ENCODE measurements at places on chromosomes 5 and 9. TPM values are rescaled to one million over a fixed set of nuclear protein-coding genes. Genes with fewer than 3 reads are reported as not detected.

DNA sequence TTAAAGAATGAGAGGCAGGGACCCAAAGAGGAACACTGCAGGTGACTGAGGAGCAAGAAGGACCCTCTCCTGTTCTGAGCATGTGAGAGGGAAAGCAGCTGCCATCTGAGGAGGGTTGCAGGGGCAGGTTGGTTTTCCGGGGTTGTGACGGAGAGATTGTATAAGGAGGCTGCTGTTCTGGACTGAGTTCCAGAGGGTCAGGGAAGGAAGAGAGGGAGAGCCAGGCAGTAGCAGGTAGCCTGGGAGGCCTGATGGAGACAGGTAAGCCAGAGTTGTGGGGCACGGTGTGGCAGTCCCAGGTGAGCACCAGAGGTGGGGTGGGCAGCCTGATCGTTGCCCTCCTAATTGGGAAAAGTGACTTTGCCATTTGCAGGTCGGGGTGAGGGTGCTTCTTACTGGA is 9.8 kb downstream of the CCT5 start:
- H3K36me3 ChIP-seq, result peaks cover 64% of the 10 kb centered on the region
- peaks cover 23% of the 10 kb centered on the region for H3K4me1 ChIP-seq
- no peak overlapping the region for H3K27ac ChIP-seq
- H3K27me3 ChIP-seq, result no peaks in the 10 kb centered on the region

DNA sequence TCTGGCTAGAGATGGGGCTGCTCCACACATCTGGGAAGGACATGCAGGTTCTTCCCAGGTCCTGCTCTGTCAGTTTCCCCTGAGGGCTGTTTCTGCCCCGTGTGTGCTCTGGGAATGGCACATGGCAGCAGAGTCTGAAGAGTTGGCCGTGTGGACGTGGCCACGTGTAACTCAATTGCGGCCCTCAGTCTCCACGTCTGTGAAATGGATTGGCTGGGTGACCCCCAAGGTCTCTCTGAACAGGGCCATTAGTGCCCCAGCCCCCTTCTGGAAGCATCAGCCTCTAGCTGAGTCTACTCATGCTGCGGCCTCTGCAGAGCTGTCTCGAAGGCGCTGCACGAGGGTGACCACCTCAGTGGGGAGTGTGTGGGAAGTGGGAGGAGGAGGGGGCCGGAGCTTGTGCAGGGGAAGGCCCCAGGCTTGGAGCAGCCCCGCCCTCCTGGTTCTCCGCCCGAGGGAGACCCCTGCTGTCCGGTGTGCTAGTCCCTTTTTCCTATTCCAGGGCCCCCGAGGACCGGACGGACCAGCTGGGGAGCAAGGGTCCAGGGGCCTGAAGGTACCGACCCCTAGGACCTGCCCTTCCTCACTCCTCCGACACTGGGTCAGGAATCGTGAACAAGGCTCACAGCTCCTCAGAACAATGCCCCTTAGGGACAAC is 58.9 kb upstream of the ORM1 start:
- no peaks in the 10 kb centered on the region for H3K36me3 ChIP-seq
- DNase-seq, result no peak
- H3K4me3 ChIP-seq, result no peak overlapping the region
- H3K4me1 ChIP-seq, result no peaks in the 10 kb centered on the region

GRCh38 chr9:34405719-34406118 is 29.0 kb upstream of the MYORG start:
- DNase-seq, result no peak
- H3K27me3 ChIP-seq, result no peaks in the 10 kb centered on the region
- no peaks in the 10 kb centered on the region for H3K36me3 ChIP-seq
- H3K4me1 ChIP-seq, result no peaks in the 10 kb centered on the region

- DNase-seq, result no peak
- H3K27me3 ChIP-seq, result peaks cover 52% of the 10 kb centered on the region
- H3K4me1 ChIP-seq, result peaks cover 7% of the 10 kb centered on the region
- H3K4me3 ChIP-seq, result no peak overlapping the region
- no peak overlapping the region for H3K27ac ChIP-seq
Observed at GRCh38 chr9:91954841-91955471, 4.9 kb upstream of the ROR2 start.

DNA sequence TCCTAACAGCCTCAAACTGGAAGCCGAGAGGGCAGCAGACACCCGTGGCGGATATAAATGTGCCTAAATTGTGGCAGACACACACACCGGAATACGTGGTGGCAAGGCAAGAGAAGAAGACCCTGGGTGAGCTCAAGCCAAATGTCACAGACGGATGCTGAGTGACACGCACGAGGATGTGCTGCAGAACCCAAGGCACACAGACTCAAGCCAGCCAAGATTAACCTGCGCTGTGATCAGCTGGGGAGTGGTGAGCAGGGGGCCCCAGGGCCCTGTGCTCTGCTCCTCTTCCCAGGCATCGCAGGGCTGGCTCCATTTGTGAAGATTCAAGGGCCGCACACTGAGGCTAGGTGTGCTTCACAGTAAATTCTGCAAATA is 16.4 kb downstream of the SEMA4D start:
- peaks cover 88% of the 10 kb centered on the region for H3K4me1 ChIP-seq
- no peak for DNase-seq
- peak overlapping the region; percentile 79 for H3K27ac ChIP-seq
- H3K27me3 ChIP-seq, result no peaks in the 10 kb centered on the region
- peaks cover 23% of the 10 kb centered on the region for H3K36me3 ChIP-seq

GRCh38 chr9:84754881-84755280 is 85.4 kb downstream of the NTRK2 start:
- no peak for DNase-seq
- no peak overlapping the region for H3K4me3 ChIP-seq
- no peak overlapping the region for H3K27ac ChIP-seq
- H3K4me1 ChIP-seq, result peaks cover 10% of the 10 kb centered on the region

- no peak overlapping the region for H3K27ac ChIP-seq
- no peaks in the 10 kb centered on the region for H3K36me3 ChIP-seq
- no peaks in the 10 kb centered on the region for H3K27me3 ChIP-seq
- no peaks in the 10 kb centered on the region for H3K4me1 ChIP-seq
- DNase-seq, result no peak
- no peak overlapping the region for H3K4me3 ChIP-seq
Observed at GRCh38 chr5:45643056-45643455, 53.1 kb downstream of the HCN1 start.

DNA sequence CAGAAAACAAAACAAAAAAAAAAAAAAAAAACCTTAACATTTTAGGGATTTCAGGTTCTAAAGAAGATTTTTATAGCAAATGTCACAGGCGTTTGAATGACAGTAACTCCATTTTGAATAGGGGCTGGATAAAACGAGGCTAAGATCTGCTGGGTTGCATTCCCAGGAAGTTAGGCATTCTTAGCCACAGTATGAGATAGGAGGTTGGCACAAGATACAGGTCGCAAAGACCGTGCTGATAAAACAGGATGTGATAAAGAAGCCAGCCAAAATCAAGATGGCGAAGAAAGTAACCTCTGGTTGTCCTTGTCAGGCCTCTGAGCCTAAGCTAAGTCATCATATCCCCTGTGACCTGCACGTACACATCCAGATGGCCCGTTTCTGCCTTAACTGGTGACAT is 425.6 kb upstream of the PTPRD start:
- no peak overlapping the region for H3K27ac ChIP-seq
- H3K36me3 ChIP-seq, result peaks cover 27% of the 10 kb centered on the region
- no peak overlapping the region for H3K4me3 ChIP-seq
- H3K27me3 ChIP-seq, result no peaks in the 10 kb centered on the region
- H3K4me1 ChIP-seq, result no peaks in the 10 kb centered on the region
- no peak for DNase-seq

DNA sequence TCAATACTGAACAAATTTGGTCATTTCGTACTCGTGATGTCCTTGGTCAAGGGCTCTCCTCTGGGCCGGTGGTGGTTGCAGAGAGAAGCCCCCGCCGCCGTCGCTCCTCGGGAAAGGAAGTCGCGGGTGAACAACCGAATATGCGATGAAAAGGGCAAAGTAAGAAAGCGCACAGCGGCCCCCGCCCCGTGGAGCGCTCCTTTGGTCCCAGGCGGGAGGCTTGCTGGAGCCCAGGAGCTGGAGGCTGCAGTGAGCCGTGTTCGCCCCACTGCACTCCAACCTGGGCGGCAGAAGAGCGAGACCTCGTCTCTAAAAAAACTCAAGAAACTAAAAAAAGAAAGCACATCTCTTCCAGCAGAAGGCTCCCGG is 108.4 kb upstream of the LARP1 start:
- no peak overlapping the region for H3K27ac ChIP-seq
- H3K36me3 ChIP-seq, result peaks cover 5% of the 10 kb centered on the region
- peak overlapping the region; percentile 73 for H3K4me3 ChIP-seq
- H3K4me1 ChIP-seq, result no peaks in the 10 kb centered on the region
- DNase-seq, result no peak
- H3K27me3 ChIP-seq, result peaks cover 18% of the 10 kb centered on the region

- no peak overlapping the region for H3K27ac ChIP-seq
- DNase-seq, result no peak
- peaks cover 8% of the 10 kb centered on the region for H3K27me3 ChIP-seq
- H3K4me3 ChIP-seq, result no peak overlapping the region
- peaks cover 4% of the 10 kb centered on the region for H3K36me3 ChIP-seq
Observed at GRCh38 chr9:101247297-101247696, 137.5 kb downstream of the BAAT start.

- peaks cover 6% of the 10 kb centered on the region for H3K36me3 ChIP-seq
- H3K27ac ChIP-seq, result peak overlapping the region; percentile 38
- peak overlapping the region; percentile 17 for H3K4me3 ChIP-seq
- H3K4me1 ChIP-seq, result peaks cover 14% of the 10 kb centered on the region
Observed at GRCh38 chr5:156815988-156816599, 34.0 kb upstream of the PPP1R2B start.

DNA sequence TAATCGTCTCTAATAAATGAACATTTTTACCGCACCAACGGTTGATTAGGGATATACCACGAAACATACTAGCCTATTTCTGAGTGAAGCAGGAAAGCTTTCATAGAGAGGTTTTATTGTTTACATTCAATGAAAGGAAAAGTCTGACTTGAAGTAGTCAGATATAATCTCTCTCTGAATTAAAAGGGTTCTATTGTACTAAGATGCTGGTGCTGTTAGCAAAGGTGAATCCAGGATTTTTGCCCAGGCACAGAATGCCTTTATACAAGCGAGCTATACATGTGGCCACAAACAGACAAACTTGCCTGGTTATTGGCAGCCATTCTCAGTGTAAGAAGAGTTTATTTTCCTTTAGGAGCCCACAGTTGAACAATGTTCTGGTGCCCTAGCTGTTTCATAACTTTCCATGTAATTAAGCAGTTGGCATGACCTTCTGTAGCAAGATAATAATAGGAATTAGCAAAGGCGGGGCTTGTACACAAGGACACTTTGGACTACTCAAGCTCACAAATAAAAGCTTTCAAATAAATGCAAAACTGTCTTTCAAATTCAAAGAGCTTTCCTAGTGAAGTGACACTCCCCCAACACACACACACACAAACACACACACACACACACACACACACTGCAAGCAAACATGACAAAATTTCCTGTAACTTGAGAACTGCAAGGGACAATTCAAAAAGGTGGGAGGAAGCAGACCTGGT is 198.7 kb upstream of the MAP3K1 start:
- H3K4me3 ChIP-seq, result no peak overlapping the region
- no peak for DNase-seq
- H3K27me3 ChIP-seq, result no peaks in the 10 kb centered on the region
- H3K36me3 ChIP-seq, result peaks cover 11% of the 10 kb centered on the region
- no peak overlapping the region for H3K27ac ChIP-seq
- peaks cover 12% of the 10 kb centered on the region for H3K4me1 ChIP-seq

DNA sequence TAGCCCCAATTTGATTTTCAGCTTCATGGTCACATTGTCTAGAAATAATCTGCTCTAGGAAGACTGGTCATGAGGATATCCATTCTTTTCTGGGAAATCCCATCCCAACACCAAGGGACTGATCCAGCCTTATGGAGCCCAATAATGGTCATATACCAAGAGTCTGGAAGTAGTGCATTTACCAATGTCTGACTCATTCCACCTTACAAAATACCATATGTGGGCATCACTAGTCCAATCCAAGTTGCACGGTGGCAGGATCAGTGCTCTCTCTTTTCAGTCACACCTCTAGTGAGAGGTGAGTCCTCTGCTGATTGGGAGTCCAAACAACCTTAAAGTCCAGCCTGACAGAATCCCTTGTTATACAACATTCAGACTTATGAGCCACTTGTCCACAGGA is 73.7 kb downstream of the FEM1C start:
- H3K4me1 ChIP-seq, result no peaks in the 10 kb centered on the region
- H3K27me3 ChIP-seq, result peaks cover 28% of the 10 kb centered on the region
- H3K27ac ChIP-seq, result no peak overlapping the region
- no peaks in the 10 kb centered on the region for H3K36me3 ChIP-seq

- no peak overlapping the region for H3K4me3 ChIP-seq
- no peak for DNase-seq
- H3K4me1 ChIP-seq, result no peaks in the 10 kb centered on the region
- H3K36me3 ChIP-seq, result no peaks in the 10 kb centered on the region
- H3K27ac ChIP-seq, result no peak overlapping the region
Observed at GRCh38 chr5:127634007-127634406, 14.9 kb upstream of the CTXN3 start.

- H3K27ac ChIP-seq, result no peak overlapping the region
- DNase-seq, result no peak
- no peaks in the 10 kb centered on the region for H3K36me3 ChIP-seq
Observed at GRCh38 chr9:100700689-100701318, 122.9 kb downstream of the CAVIN4 start.

DNA sequence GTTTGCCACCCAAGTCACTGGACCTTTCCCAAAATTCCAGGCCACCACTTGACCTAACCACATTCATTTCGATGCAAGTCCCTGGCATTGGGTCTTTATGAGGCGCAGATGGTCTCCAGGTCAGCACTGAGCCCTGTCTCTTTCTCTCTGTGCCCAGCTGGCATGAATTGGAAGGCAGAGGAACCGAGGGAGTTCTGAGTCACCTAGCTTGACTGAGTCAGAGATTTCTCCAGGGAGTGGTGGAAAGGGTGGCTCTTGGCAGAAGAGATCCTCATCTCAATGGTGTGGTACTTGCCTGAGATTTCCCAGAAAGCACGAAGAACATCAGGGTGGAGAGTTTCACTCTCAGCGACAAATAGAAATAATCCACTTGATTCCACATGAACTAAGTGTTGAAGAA is 43.8 kb downstream of the WDR36 start:
- no peaks in the 10 kb centered on the region for H3K36me3 ChIP-seq
- no peaks in the 10 kb centered on the region for H3K4me1 ChIP-seq
- no peak overlapping the region for H3K27ac ChIP-seq
- no peak for DNase-seq

- no peak overlapping the region for H3K27ac ChIP-seq
- peaks cover 7% of the 10 kb centered on the region for H3K36me3 ChIP-seq
Observed at GRCh38 chr5:55969956-55970355, 24.8 kb downstream of the IL6ST start.

GRCh38 chr5:131957721-131958441 is 12.4 kb upstream of the MEIKIN start:
- peaks cover 5% of the 10 kb centered on the region for H3K36me3 ChIP-seq
- H3K4me3 ChIP-seq, result no peak overlapping the region
- peaks cover 13% of the 10 kb centered on the region for H3K27me3 ChIP-seq
- no peaks in the 10 kb centered on the region for H3K4me1 ChIP-seq
- no peak overlapping the region for H3K27ac ChIP-seq

GRCh38 chr5:177367323-177367848 is 9.7 kb downstream of the RGS14 start:
- H3K4me3 ChIP-seq, result no peak overlapping the region
- H3K36me3 ChIP-seq, result peaks cover 6% of the 10 kb centered on the region
- H3K27ac ChIP-seq, result no peak overlapping the region
- H3K4me1 ChIP-seq, result peaks cover 38% of the 10 kb centered on the region
- DNase-seq, result no peak
- H3K27me3 ChIP-seq, result no peaks in the 10 kb centered on the region

Gene CNTFR
- total RNA-seq, result not detected

Gene APBA1
- total RNA-seq, result 1.3 TPM

Gene FBP1
- total RNA-seq, result 4.9 TPM

Gene PHYHD1
- total RNA-seq, result 0.24 TPM

Gene IL9
- 3.0 TPM for total RNA-seq

Gene PTBP3
- 143 TPM for total RNA-seq
